Stimulated activated CD8-positive, alpha-beta memory T cell treated with anti-CD3 and anti-CD28 coated beads, Interleukin-7, amount 100 ng/mL, for 1 hour (primary cell): ENCODE measurements at places on chromosomes 12 and 14.

GRCh38 chr12:46110928-46111699 lies 120.7 kb upstream of the SCAF11 start:
- DNase-seq, result no peak

GRCh38 chr12:122944605-122945592 lies 21.4 kb downstream of the ABCB9 start:
- DNase-seq, result no peak

GRCh38 chr12:89082370-89082753 lies 269.9 kb downstream of the DUSP6 start:
- DNase-seq, result no peak

DNA sequence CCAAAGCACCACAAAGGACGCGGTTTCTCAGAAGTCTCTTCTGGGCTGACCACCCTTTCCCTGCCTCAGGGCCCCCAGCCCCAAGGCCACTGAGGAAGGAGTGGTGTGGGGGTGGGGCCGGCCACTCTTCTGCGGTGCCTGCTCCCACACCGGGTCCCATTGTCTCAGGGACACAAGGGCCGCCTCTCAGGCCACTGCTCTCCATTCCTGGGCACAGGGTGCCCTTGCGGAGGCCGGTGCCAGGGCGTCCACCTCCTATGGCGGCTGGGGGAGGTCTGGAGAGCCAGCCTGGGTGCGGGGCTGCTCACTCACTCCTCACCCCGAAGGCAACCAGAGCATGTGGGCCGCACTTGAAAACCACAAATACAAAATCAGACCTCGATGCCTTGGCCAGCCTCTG lies 44.1 kb downstream of the PRIMA1 start:
- no peak for DNase-seq

DNA sequence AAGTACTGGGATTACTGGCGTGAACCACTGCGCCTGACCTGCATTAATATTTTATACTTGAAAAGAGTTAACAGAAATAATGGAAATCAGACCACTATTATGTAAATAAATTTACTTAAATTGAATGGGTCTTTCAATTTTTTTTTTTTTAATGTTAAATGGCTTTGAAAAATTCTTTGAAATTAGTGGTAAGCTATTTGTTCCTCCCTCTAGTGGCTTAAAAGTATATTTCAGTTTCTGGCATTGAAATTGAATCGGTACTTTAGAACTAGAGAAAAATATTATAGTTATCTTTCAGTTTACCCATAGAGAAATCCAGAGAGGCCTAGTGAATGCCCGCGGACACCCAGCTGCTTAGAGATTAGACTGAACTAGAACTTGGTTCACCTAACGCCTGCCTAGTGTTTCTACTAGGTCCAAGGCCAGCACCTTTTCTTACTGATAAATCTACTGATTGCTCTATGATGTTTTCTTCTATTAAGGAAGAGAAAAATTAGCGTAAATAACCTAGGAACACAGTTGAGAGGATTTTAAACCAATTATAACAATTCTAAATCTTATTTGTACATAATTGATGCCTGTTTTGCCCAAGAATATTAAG lies 106.5 kb downstream of the EML1 start:
- DNase-seq, result no peak

DNA sequence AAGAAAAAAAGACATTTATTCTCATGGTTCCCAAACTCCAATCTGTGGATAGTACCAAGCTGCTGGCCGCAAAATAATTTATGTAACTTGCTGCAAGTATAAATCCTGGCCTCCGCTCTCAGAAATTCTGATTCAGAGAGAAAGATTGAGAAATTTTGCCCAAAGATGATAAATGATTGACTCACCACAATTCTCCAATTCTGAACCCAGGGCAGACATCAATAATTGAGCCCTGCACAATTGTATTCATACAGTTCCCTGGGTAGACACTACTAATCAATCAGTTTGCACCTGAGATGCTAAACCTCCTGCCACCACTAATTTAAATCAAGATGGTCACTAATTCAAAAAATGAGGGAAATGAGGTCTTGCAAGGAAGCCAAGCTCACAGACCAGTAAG lies 38.2 kb downstream of the TRPV4 start:
- DNase-seq, result no peak

DNA sequence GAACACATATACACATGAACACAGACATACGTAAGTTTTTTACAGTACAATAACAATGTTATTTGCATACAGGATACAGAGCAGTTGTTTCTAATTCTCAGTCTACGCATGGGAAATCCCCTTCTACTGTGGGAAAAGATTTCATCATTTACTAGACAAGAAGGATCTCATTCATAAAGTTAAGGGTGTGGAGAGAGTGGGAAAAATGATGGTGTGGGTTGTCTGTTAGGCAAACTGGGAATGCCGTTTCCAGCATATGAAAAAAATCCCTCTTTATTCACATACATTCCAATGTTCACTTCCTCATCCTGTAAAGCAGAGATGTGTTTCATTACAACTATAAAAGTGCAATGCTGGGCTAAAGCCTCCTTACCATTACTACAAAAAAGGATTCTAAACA lies 120.9 kb downstream of the SINHCAF start:
- DNase-seq, result no peak

- no peak for DNase-seq
Measured at GRCh38 chr14:100540926-100541620, 46.1 kb downstream of the BEGAIN start.

DNA sequence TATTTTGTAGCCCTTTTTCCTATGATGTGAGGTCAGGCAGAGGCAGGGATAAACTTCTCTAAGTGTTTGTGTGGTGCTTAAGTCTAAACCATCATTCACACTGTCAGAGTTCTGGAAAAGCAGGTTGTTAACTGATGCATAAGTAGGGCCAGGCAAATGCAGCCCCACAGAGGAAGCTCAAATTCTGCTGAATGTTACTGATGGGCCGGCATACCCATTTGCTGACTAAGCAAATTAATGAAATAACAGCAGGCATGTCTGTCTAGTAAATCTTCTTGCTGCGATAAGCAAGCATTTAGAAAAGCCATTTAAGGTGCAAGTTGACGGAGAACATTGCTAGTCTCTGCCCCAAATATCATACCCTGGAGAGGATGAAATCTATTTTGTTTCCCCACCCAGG lies 523.2 kb upstream of the CCDC196 start:
- DNase-seq, result no peak

DNA sequence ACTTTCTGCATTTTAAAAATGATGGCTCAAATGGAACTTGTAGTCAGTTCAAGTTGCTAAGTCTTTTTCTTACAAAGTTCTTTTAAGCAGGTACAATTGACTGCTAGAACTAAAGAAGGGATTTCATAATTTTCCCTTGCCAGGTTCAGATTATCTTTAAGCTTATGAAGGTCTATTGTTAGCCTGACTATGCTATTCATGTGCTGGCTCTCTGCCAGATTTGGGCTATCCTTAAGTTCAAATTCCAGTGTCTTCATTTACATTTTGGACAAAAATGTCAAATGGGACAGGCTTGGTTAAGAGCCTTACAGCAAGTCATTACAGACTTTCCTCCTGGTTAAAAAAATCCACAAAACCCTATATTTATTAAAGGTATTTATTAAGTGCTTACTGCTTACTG lies 42.3 kb downstream of the INSM2 start:
- no peak for DNase-seq

- DNase-seq, result no peak
Measured at GRCh38 chr12:54051874-54052437, 1.7 kb upstream of the HOXC4 start.

GRCh38 chr14:104187931-104188726 lies 49.7 kb downstream of the KIF26A start:
- no peak for DNase-seq

DNA sequence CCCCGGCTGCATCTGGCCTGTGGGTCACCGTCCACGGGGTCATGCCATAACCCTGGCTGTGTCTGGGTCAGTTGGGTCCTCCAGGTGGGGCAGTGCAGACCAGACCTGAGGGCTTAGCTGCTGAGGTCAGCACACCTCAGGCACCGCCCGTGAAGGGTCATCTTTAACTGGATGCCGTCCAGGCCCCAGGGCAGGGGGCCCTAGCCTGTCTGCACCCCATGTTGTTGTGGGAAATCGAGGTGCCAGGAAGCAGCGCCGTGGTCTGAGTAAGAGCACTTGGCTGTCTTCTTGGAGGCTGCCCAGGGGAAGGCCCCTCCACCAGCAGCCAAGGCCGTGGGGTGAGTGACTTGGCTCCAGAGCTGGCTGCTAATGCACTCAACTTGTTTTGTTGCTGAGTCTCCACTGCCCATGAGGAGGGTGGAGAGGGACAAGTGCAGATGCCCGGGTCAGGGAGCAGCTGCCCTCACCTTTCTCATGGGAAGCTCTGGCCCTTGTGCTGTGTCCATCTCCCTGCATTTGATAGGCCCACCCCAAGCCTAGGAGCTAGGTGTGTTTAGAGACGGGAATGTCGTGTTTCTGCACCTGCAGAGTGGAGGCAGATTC lies 317.2 kb downstream of the TMEM121 start:
- DNase-seq, result no peak

DNA sequence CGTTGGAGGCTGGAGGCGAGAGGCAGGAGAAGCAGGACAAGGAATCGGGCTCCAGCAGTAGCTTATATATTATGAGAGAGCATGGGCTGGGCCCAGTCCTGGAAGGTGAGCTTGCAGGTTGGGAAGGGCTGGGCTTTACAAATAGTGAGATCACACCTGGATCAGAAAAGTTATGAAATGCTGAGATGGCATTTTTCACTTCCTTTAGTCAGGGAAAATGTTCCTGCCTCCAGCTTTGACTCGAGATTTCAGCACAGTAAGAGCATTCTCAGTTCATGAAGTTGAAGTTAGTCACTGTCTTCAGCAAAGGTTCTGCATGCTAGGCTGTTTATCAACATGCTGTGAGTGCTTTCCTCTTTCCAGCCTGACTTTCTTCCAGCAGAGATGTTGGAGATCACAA lies at the start of gene KRT6C:
TSS of gene KRT6C (minus strand) at position 38 of the 400 bp plus-strand sequence. CDS start 68 bp downstream, outside the sequence.
- no peak for DNase-seq

- no peak for DNase-seq
Measured at GRCh38 chr14:36306836-36307235, 13.6 kb downstream of the MBIP start.

- DNase-seq, result no peak
Measured at GRCh38 chr14:32492457-32492856, 163.4 kb downstream of the AKAP6 start.

GRCh38 chr12:7178481-7178880 lies 11.0 kb upstream of the PEX5 start:
- no peak for DNase-seq

DNA sequence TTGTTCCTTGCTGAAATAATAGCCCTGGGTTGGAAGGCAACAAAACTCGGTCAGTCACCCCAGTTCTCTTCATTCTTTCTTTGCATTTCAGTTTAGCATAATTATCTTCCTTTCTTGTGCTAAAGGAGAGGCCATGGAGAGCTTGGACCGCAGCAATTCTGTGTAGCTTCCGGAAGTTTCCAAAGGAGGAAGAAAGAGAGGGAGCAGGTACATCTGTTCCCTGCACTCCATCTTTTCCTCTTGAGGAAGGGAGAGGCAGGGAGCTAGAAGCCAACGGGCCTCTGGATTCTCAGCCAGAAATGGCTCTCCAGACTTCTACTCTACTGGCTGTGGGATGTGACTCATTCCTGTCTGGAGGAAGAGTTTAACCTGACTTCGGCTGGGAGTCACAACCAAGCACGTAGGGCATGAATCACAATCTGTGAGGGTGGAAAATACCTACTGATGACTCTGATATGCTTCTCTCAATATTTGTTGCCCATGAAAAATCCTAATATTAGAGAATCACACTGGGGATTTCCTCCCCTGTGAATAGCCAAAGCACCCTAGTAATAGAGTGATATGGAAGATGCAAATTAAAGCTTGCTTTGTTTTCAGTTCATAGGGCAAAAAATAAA lies 17.0 kb downstream of the ANO6 start:
- no peak for DNase-seq

GRCh38 chr12:19196959-19197630 lies 67.6 kb downstream of the PLEKHA5 start:
- no peak for DNase-seq

DNA sequence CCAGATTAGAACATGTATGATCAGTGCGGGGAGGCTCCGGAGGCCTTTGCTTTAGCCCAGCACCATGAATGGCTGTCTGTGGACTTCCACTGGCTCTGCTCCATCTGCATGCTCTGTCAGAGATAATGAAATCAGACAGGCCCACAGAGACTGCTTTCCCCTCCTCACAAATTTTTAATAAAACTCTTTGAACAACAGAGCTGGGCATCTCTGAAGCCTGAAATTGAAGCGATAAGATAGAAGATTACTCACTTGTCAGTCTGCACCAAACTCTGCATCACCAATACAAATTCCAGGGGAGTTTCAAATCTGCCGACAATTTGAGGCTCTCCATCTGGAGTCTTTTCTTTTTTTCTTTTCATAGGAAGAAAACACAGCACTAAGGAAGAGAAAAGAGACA lies 110.0 kb downstream of the DYRK2 start:
- no peak for DNase-seq

DNA sequence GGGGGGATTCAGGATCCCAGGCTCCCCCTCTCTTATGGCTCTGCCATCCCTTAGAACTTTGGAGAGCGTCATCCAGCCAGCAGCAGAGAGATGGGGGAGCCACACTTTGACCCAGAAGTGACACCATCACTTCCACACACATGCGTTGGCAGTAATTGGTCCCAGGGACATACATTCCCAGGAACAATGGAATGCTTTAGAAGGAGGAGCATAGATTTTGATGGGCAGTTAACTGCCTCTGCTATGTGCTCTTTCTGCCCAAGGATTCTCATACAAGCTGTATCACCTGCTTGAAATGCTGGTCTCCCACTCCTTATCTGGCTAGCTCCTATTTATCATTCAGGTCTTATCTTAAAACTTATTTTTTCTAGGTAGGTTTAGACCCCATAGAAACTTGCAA lies 109.0 kb upstream of the RPH3A start:
- DNase-seq, result no peak

DNA sequence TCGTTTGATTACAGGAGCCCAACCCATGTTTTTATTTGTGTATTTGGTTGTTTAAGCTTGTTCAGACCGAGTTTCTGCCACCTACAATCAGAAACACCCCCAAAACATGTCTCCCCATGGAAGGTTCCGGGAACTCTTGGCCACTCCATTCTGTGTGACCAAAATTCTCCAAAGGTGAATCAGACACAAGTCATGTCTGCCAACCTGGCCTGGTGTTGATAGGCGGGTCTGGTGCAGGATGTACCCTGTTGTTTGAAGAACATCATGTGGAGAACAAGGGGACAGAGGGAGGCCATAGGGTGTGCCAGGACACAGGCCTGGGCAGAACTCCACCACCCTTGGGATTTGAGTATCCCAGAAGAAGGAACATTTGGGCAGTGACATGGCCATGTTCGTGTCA lies 147.1 kb upstream of the MYL2 start:
- DNase-seq, result no peak

DNA sequence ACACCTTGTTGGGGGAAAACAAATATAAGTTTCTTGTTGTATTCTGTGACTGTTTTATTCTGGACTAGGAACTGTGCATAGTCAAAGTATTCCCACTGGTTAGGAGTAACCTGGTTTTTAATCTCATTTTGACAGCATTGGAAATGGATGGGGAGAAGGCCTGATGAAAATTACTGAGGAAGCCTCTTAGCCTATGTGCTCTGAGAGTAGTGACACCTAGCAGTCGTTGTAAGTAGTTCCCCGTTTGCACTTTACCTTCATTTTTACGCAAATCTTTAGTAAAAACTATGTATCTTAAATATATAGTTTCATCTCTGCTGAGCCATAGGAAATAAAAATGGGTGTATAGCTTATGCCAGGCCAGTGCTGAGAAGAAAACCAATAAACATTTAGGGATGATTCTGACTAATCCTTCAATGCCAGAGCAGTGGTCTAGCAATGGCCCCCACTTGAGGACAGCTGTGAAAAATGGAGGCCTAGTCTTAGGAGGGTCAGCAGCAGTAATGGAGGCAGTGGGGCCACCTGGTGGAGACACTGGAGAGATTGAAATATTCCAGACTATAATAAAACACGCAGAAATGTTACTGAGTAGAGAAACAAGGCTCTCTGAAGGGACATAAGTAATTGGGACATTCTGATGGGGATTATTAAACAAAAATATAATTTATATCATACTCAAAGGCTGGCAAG lies 133.2 kb upstream of the NOVA1 start:
- no peak for DNase-seq
